LHCN-M2 (cell line): ENCODE measurements at places on chromosomes 12 and 14.
A peak's percentile ranks its signal among the peaks of the same experiment; 100 is the strongest.

DNA sequence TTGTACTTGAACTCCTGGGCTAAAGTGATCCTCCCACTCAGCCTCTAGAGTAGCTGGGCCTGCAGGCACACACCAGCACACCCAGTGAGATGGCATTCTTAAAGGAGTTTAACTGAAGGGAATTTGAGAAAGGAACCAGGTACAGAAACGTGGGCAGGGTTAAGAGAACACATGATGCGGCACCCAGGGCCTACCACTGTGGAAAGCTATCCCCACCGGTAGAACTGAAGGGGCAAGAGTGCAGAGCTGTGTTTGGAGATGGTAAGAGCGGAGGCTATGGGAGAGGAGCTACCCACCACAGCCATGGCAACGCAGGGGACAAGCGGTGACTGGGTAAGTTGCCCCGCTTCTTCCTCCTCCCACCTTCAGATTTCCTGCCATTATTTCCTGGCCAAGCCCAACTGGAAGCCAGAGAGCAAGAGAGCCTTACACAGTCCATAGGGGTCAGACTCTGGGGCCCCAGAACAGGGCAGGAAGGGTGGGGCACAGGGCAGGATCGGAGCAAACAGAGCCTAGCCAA, 46.5 kb downstream of the SOCS2 start:
- no peak for DNase-seq

GRCh38 chr14:95365401-95365800, 45.7 kb upstream of the CLMN start:
- DNase-seq = peak; percentile 17

GRCh38 chr14:102050625-102051024, 36.2 kb downstream of the HSP90AA1 start:
- DNase-seq = peak; percentile 79

DNA sequence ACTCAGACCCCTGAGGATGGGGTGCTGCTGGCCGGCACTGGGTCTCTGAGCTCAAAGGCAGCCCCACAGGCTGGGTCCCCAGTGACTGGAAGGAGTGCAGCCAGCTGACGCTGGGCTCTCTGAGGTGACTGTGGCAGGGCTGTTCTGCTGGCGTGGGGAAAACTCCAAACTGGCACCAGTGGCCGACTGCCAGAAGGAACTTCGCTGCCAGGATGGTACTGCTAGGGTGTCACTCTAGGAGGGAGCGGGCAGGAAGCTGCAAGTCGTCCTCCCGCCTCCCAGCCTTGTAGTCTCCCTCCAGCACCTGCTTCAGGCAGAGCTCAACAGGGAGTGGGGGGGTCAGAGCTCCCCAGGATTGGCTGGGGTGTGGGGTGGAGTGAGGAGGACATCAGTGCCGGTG, 41.3 kb downstream of the CDC42BPB start:
- no peak for DNase-seq

GRCh38 chr14:21317398-21317797, 37.5 kb downstream of the RPGRIP1 start:
- DNase-seq = no peak

GRCh38 chr12:93608313-93608712, 35.8 kb downstream of the SOCS2 start:
- no peak for DNase-seq

DNA sequence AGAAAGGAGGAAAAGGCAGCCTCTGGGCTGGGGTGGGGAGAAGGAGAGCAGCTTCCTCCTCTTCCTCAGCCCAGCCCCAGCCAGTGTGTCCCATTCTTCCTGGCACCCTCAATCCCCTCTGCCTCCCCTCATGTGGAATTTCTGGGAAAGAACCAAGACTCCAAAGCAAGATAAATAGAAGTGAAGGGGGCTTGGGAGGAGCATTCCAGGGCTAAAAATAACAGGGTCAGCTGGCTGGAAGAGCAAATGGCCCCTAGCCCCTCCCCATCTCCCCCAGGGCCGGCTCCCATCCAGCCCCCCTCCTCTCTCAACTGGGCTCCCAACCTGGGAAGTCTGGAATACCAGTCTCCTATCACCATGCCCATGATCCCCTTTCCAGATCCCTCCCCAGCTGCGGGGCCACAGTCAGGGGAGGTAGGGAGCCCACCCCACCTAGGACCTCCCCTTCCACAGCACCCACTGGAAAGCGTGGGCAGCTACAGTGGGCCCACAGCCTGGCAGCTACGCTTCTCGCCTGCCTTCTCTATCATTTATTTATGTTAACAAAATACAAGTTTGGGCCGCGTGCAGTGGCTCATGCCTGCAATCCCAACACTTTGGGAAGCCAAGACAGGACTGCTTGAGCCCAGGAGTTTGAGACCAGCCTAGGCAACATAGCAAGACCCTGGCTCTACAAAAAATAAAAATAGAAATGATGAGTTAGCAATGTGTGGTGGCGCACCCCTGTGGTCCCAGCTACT, 88.3 kb downstream of the IRF2BPL start:
- DNase-seq = no peak
